ENCODE measurements at places on chromosomes 7 and 10. TPM values are rescaled to one million over a fixed set of nuclear protein-coding genes. Genes with fewer than 3 reads are reported as not detected.

Gene SAMD9L
- total RNA-seq, result 4.4 TPM

Gene SLC37A3
- total RNA-seq, result 128 TPM

Gene OR2F1
- total RNA-seq, result not detected

Gene C10orf105
- 2.1 TPM for total RNA-seq

Gene PRPS1L1
- total RNA-seq, result not detected

Gene PAPOLB
- total RNA-seq, result 1.8 TPM

Gene LGI1
- total RNA-seq, result 52.8 TPM

Gene SFMBT2
- total RNA-seq, result 33.7 TPM

Gene EPDR1
- 33.7 TPM for total RNA-seq

Gene NSUN5
- total RNA-seq, result 18.2 TPM
